ENCODE measurements at places on chromosomes 7 and 10.

GRCh38 chr10:8136736-8137135 lies 82.2 kb downstream of the GATA3 start:
- no peak for DNase-seq

- peak; percentile 84 for DNase-seq
Measured at GRCh38 chr10:6279540-6280267, 77.0 kb downstream of the PFKFB3 start.

- DNase-seq, result no peak
Measured at GRCh38 chr7:43850348-43851116, 18.8 kb downstream of the MRPS24 start.

GRCh38 chr7:130352194-130353074 lies 7.8 kb downstream of the CPA5 start:
- peak; percentile 74 for DNase-seq

DNA sequence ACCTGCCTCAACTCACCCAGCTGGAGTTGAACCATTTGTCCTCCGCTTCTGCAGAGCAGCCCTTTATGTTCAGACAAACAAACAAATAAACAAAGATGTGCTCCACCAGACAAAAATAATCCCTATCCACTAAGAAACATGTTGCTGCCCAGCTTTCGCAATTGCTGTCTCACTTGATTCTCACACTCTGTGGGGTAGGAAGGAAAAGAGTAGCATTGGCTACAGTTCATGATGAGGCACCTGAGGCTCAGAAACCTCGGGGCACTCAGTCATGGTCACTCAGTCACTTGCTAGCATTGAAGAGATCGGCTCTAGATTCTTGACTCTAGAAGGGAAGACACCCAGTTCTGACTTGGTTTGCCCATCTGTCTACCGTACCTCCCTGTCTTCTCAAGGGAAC lies 88.0 kb upstream of the ZMIZ1 start:
- no peak for DNase-seq

- no peak for DNase-seq
Measured at GRCh38 chr7:151179946-151180345, 7.1 kb downstream of the ASB10 start.

All from fibroblast of skin of scalp (primary cell).